ENCODE measurements at places on chromosomes 12 and 14.

- no peak for DNase-seq
Observed at GRCh38 chr14:99542566-99542965, 61.4 kb downstream of the CCNK start.

GRCh38 chr14:68767248-68767645 is 25.6 kb downstream of the ZFP36L1 start:
- DNase-seq = no peak

DNA sequence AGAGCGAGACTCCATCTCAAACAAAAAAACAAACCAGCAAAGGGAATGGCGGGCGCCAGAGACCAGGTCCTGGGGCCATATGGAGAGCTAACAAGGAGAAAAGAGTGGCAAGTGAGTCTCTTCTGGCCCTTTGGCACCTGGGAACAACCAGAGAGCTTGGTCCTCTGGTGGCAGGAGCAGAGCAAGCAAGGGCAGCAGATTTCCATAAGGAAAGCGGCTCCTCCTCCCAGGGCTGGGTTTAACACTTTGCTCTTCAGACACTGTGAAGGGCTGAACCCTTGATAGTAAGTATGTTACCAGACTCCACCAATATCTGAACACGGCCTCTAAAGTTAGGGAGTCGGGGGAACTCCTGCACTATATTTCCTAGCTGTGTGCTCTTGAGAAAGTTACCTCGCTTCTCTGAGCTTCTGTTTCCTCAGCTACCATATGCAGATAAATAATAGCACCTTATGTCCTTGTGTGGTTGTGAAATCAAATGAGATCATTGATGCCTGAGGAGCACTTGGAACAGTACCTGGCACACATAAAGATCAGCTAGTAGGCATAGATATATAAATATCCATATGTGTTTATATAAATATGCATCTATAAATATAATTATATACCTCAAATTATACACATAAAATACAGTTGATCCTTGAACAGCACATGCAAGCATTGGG is 33.4 kb upstream of the PLEKHG6 start:
- DNase-seq = no peak

DNA sequence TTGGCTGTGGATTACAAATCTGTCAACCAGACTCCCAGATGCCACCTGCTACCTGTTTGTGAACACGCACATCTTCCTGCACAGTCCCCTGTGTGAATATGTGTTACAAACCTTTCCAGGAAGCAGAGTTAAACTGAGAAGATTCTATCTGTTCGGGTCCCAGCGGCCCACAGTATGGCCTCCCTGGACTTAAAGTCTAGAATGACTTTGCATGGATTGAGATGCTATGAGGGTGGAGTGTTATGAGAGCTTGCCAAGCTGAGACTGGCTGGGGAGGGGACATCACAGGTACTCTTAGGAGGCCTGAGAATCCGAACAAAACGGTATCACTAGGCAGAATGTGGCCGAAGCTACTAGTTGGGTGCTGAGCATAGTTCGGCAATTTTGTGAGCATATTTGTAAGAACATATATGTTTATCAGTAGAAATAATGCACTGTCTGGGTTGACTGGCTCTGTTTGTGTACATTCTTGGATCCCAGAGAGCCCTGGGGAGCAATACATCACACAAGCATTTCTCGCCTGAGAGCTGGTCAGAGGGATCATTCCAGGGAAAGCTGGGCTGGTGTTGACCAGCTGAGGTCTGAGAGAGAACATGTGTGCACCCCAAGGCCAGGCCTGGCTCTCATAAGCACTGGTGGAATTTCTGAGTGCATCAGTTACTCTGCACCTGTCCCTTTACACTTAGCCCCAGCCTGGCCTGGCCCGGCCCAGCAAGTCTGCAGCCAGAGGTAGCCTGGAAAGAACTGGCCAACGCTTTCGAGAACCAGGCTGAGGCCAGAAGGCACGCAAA is 29.8 kb upstream of the LTBP2 start:
- DNase-seq = peak; percentile 65

GRCh38 chr12:8493084-8493483 is 20.2 kb upstream of the CLEC4D start:
- no peak for DNase-seq

DNA sequence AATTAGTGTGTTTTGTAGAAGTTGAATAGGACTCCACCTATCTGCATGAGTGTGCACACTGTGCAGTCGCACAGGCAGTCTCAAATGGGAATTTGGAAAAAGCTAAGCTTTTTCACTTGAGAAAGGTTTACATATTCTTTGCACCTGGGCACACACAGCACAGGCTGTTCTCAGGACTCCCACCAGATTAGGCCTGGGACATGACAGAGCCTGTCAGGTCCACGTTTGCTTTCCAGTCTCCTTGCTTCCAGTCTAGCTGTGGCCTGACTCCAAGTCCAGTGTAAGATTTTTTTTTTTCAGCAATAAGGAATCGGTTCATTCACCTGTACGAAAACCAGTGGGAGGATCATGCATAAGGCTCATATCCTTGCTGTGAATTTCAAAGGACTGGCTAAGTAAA is 181.3 kb downstream of the ZFP36L1 start:
- DNase-seq = no peak

DNA sequence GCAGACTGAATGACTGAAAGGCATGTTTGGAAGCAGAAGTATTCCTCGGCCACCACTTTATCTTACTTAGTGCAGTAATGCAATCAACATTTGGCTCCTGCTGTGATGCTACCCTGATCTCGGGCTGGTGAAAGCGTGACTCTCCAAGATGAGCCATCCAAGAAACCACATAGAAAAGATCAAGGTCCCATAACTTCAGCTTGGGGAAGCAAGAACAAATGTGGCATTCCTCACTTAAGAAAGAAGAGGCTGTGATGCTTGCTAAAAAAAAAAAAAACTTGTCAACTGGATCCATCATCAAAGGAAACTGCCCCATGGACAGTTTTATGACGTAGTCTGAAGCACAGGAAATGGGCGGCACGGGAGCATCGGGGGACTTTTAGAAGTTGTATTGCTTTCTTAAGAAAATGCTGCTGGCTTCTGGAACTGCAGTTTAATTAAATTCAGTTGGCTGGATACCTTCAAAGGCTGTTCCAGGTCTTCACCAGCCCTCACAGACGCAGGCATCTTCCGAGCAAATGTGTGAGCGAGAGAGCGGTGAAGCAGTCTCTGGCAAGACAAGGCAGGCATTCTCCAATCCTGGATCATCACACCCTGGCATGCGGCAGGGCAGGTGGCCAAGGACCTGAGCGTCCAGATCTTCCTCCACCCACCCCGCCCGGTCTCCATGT is 38.2 kb upstream of the MAP1LC3B2 start:
- DNase-seq = peak; percentile 86

DNA sequence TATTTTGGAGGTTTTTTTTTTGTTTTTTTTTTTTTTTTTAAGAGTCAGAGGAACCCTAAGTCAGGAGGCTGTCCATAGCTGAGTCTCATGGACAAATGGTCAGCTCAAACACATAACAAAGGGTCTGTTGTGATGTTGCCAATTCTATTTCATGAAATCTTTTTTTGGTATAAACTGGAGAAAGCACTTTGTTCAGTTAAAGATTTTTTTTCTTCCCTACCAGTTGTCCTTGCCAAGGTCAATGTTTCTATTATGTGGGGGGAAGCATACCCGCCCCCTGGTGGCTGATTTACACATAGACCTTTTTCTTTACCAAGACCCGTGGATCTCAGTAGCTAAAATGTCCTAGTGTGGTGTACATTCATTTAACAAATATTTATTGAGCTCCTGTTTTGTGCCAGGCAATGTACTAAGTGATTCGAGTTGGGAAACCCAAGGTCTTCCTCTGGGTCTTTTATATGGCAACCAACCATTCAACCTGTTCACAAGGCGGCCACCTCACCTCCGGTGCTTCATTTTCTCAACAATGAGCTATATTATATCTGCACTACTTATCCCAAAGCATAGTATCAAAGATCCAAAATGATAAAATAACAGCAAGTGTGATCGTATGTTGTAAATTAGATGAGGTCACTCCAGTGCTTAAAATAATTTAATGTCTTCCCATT is 214.5 kb downstream of the PAH start:
- DNase-seq = peak; percentile 69

- no peak for DNase-seq
Observed at GRCh38 chr12:115210533-115211252, 526.7 kb upstream of the TBX3 start.

DNA sequence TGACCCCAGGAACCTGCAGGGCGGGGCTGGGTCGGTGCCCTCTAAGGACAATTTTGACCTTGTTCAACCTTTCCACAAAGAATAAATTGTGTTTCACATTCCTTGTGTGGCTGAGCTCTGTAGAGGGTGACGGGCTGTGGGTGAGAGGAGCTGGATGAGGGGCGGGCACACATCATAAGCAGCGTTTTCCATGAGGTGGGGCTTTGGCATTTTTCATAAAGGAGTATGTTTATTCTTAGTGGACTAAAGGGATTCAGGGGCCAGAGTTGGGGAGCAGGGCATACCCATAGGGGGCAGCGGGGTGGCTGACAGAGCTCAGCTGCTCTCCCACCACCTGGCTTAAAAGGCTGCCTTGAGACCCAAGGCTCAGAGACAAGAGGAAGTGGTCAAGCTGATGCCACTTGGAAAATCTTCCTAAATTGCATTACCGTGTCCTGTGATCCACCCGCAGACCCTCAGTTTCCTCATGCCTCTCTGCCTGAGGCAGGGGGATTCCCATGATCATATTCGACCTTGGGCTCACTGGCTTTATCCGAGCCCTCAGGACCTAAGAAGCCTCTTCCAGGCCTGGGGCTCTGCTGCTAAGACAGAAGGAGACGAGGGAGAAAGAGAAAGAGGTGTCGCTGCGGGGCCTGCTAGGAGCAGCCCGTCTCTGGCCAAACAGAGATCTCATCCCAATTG is 11.4 kb downstream of the MMP14 start:
- peak; percentile 65 for DNase-seq

DNA sequence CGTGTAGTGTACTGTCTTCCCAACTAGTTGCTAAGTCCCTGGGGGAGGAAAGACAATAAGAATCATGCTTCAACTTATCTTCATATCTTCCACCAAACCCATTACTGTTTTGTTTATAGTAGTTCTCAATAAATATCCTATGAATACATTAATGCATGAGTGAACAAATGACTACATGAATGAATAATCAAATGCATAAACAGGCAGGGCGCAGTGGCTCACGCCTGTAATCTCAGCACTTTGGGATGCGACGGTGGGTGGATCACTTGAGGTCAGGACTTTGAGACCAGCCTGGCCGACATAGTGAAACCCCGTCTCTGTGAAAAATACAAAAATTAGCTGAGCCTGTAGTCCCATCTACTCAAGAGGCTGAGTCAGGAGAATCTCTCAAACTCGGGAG is 32.1 kb upstream of the NR2C1 start:
- no peak for DNase-seq

GRCh38 chr12:67241482-67241881 is 27.7 kb upstream of the CAND1 start:
- DNase-seq = peak; percentile 15

GRCh38 chr12:88546226-88546625 is 34.0 kb downstream of the KITLG start:
- DNase-seq = peak; percentile 37

GRCh38 chr12:8590842-8591545 is 21.7 kb downstream of the AICDA start:
- no peak for DNase-seq

GRCh38 chr14:73736842-73737241 is 22.7 kb upstream of the PNMA1 start:
- DNase-seq = no peak

DNA sequence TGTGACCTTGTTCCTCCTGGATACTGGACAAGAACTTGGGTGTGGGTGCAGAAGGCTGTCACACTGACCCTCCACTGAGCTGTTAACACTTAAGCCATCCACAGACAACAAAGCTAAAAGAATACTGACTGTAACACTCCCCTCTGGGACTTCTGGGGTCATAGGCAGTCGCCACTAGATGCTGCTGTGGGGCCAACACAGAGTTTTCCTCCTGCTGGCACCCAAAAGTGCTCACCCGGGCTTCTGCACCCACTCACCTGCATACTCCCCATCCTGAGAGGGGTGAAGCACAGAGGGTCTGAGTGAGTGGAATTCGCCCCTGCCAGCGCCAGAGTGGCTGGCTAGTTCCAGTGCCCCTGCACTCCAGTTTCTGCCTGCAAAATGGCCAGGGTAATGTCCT is 422.4 kb upstream of the LMO3 start:
- DNase-seq = no peak

DNA sequence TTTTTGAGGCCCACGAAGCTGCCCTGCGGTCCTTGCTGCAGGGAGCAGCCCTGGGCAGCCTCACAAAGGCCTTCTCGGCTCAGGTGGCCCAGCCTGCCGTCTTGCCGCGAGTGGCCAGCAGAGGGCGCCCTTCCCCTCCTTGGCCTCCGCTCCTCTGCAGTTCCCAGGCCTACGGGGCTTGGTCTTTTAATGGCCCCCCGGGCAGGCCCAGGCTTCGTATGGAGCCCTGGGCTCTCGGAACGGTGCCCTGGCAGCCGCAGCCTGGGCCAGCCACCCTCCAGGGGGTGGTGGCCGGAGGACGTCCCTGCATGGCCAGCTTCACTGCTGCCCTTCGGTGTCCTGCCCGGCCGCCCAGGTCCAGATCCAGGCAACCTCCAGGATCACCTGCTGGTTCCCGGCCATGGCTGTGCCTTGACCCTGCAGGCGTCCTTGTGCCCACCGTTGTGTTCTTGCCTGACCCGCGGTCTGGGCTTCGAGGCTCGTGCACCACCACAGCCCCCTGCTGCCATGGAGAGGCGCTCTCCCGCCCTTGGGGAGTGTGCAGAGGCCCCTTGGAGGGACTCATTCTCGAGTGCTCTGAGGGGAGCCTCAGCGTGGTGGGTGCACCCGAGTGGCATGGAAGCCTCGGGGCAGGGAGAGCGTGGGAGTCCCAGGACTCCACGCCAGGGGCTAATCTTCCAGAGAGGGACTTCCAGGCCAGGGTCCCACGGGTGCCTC is 9.4 kb downstream of the ASPG start:
- peak; percentile 5 for DNase-seq

GRCh38 chr14:68604361-68604730 is 188.5 kb downstream of the ZFP36L1 start:
- DNase-seq = no peak

- DNase-seq = peak; percentile 81
Observed at GRCh38 chr12:50924439-50925341, 27.7 kb upstream of the HIGD1C start.

DNA sequence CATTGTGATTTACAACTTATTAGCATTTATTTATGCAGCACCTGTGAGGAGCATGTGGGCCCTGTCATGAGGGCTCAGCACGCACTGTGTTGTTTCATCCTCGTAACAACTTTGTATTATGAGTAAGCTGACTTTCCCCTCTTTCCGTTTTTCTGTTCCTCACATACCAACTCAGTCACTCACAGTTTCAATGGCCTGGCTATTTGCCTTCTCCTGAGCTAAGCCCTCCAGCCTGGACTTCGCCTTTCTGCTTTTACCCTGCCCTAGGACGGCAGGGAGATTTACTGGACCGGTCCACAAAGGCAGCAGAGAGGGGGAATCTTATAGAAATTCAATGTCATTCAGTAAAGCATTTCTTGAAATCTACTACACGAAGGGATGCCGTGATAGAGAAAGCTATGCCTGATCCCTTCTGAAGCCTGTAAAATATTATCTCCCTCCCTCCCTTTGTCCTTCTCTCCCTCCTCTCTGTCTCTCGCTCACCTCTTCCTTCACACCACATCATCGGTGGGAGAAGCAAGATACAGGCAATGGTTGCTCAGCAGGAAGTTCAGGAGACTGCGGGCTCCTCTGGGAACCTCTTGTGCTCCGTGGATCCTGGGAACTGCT is 219.2 kb upstream of the TBX3 start:
- DNase-seq = peak; percentile 92

- DNase-seq = no peak
Observed at GRCh38 chr14:36439766-36440165, 80.3 kb downstream of the NKX2-1 start.
